ENCODE measurements at places on chromosomes 1 and 21.

DNA sequence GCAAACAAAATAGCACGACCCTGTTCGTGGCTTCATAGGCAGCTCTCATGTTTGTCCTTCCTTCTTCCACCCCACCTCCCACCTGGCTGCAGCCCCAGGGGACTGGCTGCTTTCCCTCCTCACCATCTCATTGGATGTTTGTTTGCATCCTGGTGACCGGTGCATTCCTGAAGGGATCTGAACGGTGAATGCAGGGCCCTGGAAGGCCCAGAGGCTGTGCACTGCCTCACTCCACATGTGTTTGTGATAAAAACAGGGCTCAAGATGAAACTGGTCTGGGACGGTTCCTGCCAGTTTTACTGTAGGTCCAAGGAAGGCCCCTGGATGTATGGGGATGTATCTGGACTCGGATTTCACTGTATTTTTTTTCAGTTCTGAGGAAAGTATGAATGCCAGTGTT lies 42.8 kb downstream of the CNN3 start:
- peak; percentile 53 for DNase-seq

- DNase-seq = no peak
Observed at GRCh38 chr1:58480191-58480590, 66.3 kb downstream of the OMA1 start.

DNA sequence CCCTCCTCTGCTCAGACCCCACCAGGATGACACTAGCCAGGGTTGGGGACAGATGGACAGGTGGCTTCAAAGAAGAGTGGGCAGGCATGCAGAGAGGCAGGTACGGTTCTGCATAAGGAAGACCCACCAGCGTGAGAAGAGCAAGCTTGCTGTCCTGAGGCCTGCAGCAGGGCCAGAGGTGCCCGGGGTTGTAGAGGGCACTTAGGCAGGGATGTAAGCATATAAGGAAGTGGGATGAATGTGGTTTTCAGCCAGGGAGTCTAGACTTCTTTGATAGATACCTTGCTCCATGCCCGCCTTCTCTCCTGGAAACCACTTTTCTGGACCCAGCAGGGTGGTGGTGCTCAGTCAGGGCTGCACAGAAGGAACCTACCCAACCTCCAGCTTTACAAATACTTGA lies 1.4 kb downstream of the TTC39A start:
- no peak for DNase-seq

GRCh38 chr1:152962876-152963415 lies 7.5 kb upstream of the SPRR4 start:
- no peak for DNase-seq

DNA sequence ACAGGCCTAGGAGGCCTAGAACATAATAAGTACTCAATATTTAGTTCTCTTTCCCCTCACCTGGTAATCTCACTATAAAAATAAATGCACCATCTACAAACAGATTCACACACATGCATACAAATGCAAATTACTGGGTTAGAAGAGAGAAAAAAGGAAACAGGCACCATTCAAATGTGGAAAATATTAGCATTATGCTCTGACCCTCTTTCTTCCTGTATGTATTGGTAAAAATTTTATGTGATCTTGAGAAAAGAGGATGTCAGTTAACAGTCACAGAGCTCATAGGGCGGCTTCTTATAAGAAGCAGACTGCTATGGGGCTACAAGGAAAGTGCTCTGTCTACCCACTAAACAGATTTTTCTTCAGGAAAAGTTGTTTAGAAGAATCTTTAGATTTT lies 565.4 kb downstream of the LMO4 start:
- no peak for DNase-seq

DNA sequence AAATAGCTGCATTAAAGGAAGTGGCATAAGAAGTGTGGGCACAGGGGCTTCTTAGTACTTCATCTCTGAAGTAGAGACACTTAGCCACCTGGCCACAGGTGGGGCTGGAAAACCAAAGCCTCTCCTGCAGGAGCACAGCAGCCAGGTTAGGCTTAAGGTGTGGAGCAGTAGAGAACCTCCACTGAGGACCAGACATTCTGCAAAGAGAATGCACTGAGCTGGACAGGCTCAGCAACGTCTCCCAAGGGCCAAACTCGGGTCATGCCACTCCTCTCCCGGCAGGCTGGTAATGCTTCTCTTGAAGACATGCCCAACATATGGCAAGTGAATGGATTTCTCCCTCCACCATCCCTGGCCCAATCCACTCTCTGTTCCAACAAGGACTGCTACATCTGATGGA lies 33.0 kb upstream of the LRRC38 start:
- no peak for DNase-seq

DNA sequence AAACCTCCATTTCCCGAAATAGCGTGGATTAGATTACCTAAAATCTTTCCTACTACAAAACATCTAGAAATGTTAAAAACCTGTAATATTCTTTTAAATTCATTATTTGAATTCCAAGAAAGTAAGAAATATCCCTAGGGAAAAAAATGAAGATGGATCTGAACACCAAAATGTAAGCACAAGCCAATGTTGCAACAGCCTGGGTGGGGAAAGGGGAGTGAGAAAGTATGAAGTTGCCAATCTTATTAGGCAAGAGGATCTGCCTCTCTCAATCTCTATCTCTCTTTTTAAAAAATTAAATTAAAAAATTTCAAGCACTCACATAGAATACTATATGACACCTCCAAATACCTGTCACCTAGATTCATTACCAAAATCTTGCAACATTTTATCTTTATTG lies 74.9 kb upstream of the IRF2BP2 start:
- no peak for DNase-seq

- DNase-seq = no peak
Observed at GRCh38 chr1:226681652-226682493, 57.2 kb downstream of the ITPKB start.

- DNase-seq = no peak
Observed at GRCh38 chr1:115702959-115703358, 61.2 kb downstream of the VANGL1 start.

DNA sequence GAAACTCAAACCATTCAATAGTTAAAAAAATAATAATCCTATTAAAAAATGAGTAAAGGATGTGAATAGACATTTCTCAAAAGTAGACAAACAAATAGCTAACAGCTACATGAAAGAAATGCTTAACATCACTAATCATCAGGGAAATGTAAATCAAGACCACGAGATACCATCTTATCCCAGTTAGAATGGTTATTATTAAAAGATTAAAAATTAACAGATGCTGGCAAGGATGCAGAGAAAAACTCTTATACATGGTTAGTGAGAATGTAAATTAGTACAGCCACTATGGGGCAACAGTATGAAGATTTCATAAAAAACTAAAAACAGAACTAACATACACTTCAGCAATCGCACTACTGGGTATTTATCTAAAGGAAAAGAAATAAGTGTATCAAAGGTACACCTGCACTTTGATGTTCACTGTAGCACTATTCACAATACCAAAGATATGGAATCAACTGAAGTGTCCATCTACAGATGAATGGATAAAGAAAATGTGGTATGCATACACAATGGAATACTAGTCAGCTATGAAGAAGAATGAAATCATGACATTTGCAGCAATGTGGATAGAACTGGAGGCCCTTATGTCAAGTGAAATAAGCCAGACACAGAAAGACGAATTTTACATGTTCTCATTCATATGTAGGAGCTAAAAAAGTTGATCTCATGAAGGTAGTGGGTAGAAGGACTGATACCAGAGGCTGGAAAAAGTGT lies 117.9 kb downstream of the ACBD6 start:
- no peak for DNase-seq

GRCh38 chr1:86477682-86478081 lies 9.0 kb downstream of the CLCA1 start:
- no peak for DNase-seq

DNA sequence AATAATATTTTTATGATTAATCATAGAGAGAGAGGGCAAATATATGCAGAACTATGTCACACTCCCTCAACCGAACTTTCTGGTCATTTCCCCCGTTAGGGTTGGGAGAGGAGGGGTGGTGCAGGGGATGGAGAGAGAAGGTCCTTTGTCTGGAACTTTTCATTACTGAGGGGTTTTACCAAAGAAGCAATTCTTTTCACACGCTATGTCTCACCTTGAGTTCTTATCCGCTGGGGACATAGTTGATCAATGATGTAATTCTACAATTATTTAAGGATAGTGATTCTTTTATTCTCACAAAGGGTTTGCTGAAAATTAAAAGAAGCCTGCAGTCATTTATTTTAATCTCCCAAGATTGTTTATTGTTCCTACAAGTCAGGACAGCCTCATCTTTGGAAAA lies 98.3 kb upstream of the RUNX1 start:
- no peak for DNase-seq

DNA sequence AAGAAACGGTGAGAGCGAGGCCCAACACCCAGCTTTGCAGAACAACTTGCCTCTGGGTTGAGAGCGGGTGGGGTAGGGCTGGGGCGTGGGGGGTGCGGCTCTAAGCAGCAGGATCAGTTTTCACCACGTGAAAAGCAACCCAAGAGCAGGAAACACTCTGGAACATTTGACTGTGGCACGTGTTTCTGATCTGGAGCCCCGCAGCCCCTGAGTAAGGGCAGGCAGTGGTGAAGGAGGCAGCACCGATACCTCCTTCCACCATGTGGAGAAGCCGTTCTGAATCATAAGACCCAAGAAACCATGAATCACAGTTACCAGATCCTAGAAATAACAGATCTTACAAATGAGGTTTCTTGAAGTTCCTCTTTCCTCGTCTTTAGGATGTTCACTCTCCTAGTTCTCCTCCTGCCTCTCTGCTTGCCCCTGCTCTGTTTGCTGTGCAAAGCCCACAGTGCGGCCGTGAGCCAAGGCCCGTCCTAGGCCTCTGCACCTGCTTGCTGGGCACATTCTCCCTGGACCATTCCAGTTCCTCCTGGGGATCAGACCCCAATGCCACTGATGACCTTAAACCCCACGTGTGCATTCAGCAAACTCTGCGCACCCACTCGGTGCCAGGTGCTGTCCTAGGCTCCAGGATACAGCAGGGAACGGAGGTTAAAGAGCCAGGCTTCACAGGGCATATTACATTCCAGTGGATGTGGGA lies 31.9 kb downstream of the SLC1A7 start:
- no peak for DNase-seq

Measured in astrocyte of the cerebellum (primary cell).